Endothelial cell of umbilical vein (primary cell): ENCODE measurements at places on chromosomes 5 and 9. TPM values are rescaled to one million over a fixed set of nuclear protein-coding genes. Genes with fewer than 3 reads are reported as not detected.

C1QTNF3 gene
- 1.3 and 1.6 TPM in 2 replicates for polyA plus RNA-seq

SLC6A3 gene
- polyA plus RNA-seq = not detected in 2 replicates

DNA sequence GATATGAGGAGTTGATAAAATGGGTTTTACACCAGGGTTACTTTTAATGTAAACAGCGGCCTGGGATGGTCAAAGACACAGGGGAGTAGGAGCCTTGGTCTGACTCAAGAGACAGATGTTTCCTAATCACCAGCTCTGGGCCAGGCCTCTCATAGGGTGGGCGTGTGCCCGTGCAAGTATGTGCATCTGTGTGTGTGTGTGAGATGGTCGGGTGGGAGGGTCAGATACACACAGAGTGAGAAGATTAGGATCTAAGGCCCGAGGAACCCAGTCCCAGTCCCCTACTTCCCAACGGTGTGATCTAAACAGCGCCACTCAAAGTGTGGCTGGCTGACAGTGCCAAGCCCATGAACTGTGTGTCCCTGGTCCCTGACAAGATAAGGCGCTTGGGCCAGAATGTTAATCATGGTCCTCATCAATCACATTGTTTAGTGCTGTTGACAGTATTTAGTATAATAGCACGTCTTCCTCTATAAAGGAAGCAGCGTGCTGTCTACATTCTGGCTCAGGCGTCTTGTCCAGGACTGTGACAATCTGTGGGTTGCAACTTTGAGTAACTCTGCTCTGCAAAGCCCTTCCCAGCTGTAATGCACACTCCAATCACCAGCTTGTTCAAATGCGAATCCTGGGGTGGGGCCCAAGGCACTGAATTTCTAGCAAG lies 173.7 kb downstream of the DAB2IP start:
- DNase-seq = no peak

DNA sequence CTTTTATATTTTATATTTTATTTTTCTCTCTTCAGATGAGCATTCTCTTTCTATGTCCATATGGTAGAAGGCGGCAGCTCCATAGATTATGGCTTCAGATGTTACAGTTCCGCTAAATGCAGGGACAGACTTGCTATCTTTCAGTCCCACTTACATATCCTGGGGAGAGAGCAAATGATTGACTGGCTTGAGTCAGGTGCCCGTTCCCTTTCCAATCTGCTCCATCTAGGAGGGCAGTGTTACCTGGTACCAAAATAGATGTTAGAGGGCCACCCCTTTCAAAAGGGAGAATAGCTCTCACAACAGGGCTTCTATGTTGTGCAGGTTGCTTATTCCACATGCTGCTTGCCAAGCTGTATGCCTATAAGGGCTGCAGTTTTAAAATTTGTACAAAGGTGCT lies 45.3 kb downstream of the ERBIN start:
- no peak for DNase-seq

DNA sequence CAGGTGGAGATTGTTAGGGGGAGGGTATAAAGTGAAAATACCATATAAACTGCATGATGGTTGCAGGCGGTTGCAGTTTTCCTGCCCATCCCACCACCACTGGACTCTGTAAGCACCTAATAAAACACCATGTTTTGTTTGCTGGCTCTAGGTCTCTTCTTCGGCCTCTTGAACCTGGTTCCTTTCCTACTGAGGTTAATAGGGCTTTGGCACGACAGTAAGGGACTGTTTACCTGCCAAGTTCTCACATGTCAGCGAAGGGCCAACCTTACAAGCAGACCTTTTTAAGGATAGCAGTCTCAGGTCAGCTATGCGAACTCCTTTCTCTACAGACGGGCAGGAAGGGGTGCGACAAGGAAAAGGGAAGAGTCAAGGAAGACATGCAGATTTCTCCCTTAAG lies 3.4 kb upstream of the RFESD start:
- no peak for DNase-seq

- peak; percentile 90 for DNase-seq
These were observed 55.0 kb downstream of the TNPO1 start for GRCh38 chr5:72871366-72872024.

DNA sequence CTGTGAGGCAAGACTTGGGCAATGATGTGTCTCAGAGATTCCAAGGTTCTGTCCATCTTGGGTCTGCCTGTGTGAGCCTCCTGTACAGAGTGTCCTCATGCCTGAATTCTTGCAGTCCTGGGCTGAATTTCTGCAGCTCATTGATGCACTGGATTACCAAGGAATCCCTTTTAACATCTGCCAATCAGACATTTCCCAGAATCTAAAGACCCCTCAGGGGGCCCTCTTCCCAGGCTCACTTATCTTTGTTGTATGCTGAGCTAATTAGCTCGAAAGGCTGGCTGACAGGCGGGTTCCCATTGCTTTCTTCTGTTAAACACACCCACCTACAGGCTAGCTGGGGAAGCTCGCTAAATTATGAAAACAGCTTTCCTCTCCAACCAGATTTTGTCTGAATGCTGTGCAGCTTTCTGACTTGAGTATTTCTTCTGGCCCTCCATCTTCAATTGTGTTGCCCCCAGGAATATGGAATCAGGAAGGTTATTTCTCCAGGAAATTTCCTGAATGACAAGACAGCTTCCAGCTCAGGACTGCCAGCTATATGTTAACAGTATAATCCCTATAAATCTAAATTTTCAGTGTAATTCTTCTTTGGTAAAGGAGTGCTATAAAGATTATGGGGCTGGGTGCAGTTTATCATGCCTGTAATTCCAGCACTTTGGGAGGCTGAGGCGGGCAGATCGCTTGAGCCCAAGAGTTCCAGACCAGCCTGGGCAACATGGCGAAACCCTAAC lies at the start of gene LIX1:
Gene LIX1, minus strand, starts transcription at position 91 of the 734 bp plus-strand sequence. Its CDS starts 35 bp downstream, at position 56.
- peak; percentile 50 for DNase-seq

- DNase-seq = no peak
These were observed 5.2 kb upstream of the RPL26L1 start for GRCh38 chr5:172953776-172954675.

DNA sequence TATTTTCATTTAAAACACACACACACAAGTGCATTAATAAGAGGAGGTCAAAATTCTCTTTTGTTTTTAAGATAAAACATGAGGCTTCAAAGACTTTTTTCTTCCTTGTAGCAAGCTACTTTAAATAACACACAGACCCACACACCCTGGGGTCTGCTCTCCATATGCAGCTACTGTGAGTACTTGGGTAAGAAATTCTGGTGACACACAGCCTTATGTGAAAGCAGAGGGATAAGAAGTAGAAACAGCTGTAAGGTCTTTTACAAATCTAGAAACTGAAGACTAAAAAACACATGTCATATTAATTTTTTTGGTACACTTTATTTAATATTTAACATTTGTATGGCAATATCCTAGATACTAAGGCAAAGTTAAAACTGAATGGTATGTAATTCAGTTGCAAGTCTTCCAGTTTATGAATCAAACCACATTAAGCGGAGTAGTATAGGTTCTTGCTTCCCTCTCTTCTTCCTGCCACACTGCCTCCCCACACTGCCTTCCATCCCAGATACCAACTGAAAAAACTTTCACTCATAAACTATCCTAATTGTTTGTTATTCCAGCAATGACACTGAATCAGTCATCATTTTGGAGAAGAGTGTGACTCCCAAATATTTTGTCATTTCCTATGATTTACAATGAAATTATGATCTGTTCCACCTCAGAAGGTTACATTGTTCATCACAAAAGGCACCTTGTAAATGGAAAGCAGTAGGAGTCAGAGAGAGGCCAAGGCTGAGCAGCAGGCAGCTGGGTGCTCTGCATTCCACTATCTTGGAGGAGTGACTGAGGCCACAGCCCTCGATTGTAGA lies 92.0 kb downstream of the PLCXD3 start:
- no peak for DNase-seq

DNA sequence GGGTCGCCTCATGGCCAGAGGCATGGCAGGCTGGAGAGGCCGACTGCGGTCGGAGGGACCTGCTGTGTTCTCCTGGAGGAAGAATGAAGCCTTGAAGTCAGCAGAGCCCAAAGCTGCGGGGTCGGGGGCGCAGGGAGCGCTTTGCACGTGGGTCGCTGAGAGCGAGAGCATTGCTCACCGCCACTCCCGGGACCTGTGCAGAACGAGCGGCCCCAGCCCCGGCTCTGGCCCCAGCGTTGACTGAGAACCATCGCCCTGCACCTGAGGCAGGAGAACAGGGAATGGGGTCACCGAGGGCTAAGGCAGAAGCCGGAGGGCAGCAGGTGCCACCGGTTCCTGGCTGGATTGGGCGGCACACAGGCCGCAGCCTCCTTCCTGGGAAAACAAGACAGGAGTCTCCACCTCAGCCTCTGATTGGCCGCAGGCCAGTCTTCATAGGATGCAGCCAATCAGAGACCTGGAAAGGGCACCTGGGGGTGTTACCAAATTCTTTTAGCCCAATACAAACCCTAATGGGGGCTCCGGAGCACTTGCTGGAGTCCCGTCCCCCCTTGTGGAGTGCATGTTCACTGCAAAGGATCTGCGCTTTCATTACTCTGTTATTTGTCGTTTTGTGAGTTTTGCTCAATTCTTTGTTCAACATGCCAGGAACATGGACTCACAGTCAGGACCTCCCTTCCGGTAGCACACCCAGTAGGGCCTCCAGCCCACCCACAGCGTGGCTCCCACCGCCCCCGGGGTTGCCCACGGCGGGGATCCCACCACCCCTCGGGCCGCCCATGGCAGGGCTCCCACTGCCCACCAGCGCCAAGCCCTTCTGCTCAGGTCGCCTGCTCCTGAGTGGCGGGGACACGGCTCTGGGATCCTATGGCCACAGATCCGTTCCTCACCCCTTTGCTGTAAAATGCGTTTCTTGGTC lies 24.7 kb upstream of the SLC6A19 start:
- no peak for DNase-seq
